Tibial artery (tissue), 4 donors: ENCODE measurements at places on chromosomes 5 and 9.

- no peak for DNase-seq
Measured at GRCh38 chr9:9970514-9970913, 642.3 kb downstream of the PTPRD start.

DNA sequence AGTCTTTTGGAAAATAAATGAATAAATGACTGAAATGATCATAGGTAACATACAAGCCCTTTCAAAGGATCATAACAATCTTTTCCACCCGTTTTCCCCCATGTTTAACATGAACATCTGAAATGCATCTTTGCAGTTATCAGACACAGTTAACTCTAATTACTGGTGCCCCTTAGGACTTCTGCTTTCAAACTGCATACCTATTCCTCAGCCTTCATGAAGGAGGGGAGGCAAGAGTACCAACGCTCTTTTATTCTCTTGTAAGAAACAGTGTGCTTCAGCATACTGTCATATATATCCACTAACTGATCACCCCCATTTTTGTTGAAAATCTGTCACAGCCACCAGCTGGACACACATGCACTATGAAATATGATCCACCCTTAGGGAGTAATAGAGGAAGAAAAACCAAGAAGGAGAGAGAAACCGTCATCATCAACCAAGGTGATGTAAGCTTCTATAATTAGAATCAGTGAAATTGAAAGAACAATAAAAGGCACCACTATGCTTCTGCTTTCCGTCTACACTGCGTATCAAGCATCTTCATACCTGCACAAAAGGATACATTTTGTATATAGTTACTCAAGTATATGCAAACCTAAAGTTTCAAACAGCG, 98.7 kb downstream of the RAPGEF6 start:
- no peak for DNase-seq

- DNase-seq, result no peak
Measured at GRCh38 chr5:78550891-78551290, 97.7 kb downstream of the LHFPL2 start.

- DNase-seq, result no peak
Measured at GRCh38 chr9:6686396-6686795, 40.9 kb upstream of the GLDC start.

DNA sequence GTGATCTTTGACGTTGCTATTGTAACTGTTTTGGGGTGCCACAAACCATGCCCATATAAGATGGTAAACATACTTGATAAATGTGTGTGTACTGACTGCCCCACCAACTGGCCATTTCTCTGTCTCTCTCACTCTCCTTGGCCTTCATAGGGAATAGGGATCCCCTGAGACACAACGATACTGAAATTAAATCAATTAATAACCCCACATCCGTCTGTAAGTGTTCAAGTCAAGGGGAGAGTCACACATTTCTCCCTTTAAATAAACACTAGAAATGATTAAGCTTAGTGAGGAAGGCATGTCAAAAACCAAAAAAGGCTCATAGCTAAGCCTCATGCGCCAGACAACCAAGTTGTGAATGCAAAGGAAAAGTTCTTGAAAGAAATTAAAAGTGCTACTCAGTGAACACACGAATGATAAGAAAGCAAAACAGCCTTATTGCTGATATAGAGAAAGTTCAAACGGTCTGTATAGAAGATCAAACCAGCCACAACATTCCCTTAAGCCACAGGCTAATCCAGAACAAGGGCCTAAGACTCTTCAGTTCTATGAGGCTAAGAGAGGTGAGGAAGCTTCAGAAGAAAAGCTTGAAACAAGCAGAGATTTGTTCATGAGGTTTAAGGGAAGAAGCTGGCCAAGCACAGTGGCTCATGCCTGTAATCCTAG, 111.1 kb downstream of the UGCG start:
- DNase-seq, result no peak

GRCh38 chr5:3517348-3517747, 78.3 kb upstream of the IRX1 start:
- no peak for DNase-seq

DNA sequence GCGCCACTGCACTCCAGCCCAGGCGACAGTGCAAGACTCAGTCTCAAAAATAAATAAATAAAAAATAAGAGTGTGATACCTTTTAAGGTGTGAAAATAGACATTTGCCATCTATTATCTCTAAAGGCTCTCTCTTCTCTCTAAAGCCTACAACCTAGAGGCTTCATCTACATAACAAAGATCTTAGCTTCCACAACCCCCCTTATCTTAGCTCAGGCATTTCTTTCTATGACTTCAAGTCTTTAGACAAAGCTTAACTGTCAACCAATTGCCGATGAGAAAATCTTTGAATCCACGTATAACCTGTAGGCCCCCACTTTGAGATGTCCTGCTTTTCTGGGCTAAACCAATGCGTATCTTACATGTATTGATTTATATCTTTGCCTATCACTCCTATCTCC, 64.9 kb upstream of the ADAMTS19 start:
- DNase-seq, result no peak

- DNase-seq, result no peak
Measured at GRCh38 chr5:5512543-5512942, 90.1 kb downstream of the ICE1 start.

DNA sequence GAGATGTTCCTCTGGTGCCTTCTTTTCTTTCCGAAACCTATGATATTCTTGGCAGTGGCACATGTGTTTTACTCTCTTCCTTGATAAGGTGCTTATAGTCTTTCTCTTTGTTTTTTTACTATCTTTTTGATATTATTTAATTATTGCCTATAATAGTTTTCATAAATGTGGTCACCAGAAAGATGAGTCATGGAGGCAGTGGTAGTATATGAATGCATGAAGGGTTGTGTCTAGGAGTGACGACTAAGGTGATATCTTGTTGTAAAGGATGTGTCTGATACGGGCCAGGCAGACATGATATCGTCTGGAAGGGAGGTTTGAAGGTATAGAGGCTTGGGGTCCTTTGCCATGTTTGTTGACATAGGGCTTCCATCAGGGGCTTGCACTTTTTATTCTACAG, 36.8 kb downstream of the SLC44A1 start:
- DNase-seq, result no peak

DNA sequence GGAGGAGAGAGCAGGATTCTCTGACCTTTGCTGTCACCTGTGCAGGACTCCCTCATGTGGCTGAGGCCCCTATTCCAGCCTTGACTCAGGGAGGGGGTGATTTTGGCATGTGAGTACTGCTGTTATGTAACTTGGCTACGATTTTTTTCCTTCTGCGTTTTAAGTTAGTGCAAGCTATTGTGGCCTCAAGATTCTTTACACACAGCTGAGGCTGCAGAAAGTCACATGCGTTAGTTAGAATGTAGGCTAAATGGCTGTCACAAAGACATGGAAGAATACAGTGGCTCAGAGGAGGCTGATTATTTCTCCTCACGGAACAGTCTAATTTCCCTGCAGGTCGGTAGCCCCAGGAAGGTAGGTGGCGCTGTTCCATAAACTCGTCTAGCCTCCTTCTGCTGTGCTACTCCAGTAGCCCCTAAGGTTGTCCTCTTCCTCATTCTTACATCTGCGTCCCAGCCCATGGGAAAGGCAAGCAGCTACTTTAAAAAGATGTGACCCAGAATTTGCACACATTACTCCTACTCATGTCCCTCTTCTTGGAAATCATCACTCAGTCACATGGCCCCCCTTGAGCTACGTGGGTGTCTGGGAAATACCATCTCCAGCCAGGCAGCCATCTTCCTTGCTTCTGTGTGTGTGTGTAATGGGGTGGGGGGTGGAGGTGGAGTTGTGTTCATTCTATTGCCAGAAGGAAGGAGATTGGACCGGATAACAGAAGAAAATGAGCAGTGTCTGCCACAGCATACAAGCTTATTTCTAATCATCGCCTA, 486.6 kb downstream of the CCDC171 start:
- DNase-seq, result no peak

- DNase-seq, result no peak
Measured at GRCh38 chr5:107437986-107438510, 232.7 kb downstream of the EFNA5 start.

GRCh38 chr5:144102361-144102760, 68.1 kb downstream of the YIPF5 start:
- DNase-seq, result no peak

- no peak for DNase-seq
Measured at GRCh38 chr5:13932011-13932410, 12.5 kb downstream of the DNAH5 start.

DNA sequence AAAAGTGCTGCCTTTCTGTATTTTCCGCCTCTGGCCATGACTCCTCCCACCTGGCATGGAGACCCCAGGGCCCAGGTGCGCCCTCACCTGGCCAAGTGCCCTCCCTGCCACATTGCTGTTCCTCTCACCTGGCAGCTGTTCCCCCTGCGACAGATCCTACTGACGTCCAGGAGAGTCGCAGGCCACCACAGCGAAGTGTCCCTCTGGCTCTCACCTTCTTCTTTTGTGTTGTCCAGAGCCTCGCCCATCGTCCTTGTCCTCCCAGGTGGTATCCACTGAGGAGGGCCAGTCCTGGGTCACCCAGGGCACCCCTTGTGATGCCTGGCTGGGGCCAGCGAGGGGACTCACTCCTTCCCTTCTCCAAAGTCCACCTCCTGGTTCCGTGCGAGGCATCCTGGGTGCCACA, 2.6 kb downstream of the NKD2 start:
- DNase-seq, result no peak

DNA sequence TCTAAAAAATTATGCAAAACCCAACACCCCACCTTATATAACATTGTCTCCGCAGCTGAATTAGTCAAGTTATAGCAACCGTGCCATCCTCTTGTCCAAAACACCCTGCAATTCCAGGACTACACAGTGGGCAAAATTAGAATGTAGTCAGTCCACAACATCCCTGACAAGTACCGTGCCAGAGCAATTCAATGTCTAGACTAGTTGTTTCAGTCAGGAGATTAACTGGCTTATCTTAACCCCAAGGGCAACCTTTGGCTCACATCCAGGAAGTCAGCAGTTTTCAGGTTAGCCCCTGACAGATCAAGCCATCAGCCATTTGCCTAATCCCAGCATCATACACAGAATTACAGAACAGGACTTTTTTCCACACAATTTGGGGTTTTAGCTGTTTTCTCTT, 240.8 kb upstream of the TMEM161B start:
- DNase-seq, result no peak

DNA sequence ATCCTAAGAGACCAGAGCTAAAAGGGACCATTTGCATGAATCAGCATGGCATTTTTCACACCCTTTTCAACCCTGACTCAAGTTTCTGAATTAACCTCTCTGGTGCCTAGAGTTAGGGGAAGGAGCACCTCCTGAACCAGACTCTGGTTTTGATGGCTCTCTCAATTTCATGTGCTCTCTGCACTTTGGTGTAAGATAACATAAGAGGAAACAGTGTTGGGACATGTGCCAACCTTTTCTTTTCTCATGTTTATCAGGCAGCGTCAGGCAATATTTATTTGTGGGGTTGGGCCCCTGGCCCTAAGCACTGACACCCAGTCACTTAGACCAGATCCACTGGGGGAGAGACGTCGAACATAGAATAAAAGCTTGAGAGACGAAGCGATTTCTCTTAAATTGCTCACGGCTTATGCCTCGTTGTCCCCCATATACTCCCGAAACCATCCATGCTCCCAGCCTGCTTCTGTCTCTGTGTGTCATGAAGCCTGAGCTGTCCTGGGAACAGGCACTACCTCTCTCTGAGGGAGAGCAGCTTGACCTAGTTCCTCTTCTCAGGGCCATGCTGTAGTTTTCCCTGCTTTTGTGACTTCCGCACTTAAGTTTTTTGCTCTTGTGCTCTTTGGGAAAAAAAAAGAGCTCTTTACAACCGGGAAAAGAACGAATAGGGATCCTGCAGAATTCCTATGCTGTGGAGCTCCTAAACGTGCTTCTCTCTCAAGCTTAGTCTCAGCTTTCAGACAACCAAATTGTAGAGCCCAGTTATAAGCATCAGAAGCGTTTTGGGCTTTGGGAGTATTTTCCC, 195.7 kb downstream of the NR3C1 start:
- no peak for DNase-seq

DNA sequence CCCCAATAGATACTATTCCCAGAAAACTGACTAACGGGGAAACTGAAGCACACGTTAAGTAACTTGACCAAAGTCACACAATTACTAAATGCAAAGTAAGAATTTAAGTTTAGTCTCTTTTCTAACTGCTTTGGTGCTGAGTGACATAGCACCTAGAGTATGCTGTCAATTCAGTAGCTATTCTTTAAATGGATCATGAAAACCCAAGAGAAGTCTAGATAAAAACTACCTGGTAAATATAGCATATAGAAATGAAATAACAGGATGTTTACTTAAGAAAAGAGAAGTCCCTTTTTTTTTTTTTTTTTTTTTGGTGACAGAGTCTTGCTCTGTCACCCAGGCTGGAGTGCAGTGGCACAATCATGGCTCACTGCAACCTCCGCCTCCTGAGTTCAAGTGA, 129.2 kb downstream of the PDE4D start:
- DNase-seq, result no peak

- DNase-seq, result no peak
Measured at GRCh38 chr5:74105126-74105780, 479.3 kb downstream of the ARHGEF28 start.

- no peak for DNase-seq
Measured at GRCh38 chr9:112312139-112312538, 21.3 kb downstream of the PTBP3 start.

GRCh38 chr5:133749331-133749985, 137.1 kb upstream of the FSTL4 start:
- DNase-seq, result no peak

GRCh38 chr9:120807607-120808379, 14.6 kb upstream of the FBXW2 start:
- DNase-seq, result no peak

GRCh38 chr5:54655266-54655665, 137.7 kb downstream of the SNX18 start:
- DNase-seq, result no peak

- DNase-seq, result no peak
Measured at GRCh38 chr9:37104183-37104889, 16.0 kb upstream of the ZCCHC7 start.

- DNase-seq, result no peak
Measured at GRCh38 chr9:95273369-95274022, 44.0 kb downstream of the FANCC start.

- no peak for DNase-seq
Measured at GRCh38 chr5:147779694-147780093, 2.8 kb downstream of the JAKMIP2 start.

- DNase-seq, result no peak
Measured at GRCh38 chr9:1875921-1876448, 139.2 kb upstream of the SMARCA2 start.

GRCh38 chr5:5141625-5142525, 1.7 kb downstream of the ADAMTS16 start:
- DNase-seq, result no peak

GRCh38 chr9:133979273-133979920, 12.7 kb downstream of the VAV2 start:
- no peak for DNase-seq

DNA sequence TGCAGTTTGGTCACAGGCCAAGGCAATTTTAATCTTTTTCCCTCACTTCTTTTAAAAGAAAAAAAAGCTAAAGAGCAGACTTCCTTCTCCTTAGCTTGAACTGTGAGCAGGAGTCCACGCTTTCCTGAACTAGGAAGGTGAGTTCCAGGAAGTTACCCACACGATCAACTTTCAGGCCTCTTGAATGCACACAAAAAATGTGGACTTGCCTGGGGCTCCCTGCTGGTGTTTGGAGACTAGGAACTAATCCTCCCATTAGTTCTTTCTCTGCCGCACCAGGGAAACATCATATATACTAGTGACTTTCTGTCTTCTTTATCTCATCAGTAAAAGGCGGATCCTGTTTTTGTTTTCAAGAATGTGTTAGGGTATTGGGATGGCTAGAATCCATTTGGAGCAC, 240.0 kb downstream of the GOLPH3 start:
- no peak for DNase-seq
